Stimulated activated CD8-positive, alpha-beta memory T cell treated with anti-CD3 and anti-CD28 coated beads, Interleukin-2, amount 100 ng/mL, for 1 hour (primary cell): ENCODE measurements at places on chromosomes 4 and X.

DNA sequence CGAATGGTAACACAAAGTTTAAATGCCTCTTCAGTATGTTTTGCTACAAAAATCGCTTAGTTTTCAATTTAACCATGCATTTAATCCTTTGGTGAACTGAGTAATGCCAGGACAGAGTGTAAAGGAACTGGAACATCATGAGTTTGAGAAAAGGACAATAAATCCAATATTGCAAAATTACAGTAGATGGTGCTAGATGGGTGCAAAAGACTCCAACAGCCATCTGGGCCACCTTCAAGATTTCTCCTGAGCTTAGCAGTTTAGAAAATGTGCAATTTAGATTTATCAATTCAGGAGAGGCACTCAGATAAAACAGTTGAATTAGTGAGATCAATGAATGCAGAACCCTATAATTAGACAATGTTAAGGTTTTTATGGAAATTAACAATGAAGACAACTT lies 33.2 kb upstream of the MID1IP1 start:
- no peak for DNase-seq

DNA sequence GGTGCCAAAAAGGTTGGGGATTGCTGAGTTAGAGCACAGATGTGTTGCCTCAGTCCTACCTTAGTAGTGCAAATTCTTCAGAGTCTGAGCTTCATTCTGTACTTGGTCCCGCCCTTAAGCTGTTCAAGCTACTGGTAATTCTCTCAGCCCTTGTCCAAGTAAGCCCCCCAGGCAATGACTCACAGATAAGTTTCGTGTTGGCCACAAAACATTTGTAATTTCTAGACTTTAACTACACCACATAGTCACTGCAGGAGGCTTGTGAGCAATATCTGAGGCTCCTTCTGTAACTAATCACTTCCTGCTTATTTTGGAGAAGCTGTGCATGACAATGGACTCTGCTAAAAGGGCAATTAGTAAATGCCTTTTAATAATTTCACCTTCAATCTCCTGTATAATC lies 1420.5 kb downstream of the PCDH7 start:
- DNase-seq: no peak

- DNase-seq: no peak
Observed at GRCh38 chrX:10660171-10660570, 39.8 kb upstream of the MID1 start.

- DNase-seq: no peak
Observed at GRCh38 chrX:866441-866990, 235.9 kb downstream of the SHOX start.

DNA sequence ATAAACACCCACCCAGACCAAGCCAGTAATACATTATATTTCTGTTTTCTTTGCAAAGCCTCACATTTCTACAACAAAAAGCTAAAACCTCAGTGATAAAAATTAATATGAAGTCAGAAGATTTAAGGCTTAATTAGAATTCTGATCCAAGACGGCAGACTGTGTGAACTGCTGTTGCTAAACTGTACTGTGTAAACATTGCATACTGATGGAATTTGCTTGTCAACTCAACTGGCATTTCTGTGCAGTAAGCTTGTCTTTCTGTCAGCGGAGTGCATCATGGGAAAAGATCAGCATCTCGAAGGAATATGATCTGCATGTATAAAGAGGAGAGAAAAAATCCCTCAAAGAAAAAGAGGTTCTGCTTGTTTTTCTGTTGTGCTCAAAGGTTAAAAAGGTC lies 69.4 kb upstream of the SPANXB1 start:
- DNase-seq: no peak

- no peak for DNase-seq
Observed at GRCh38 chrX:24235084-24235710, 78.7 kb downstream of the SUPT20HL2 start.

GRCh38 chrX:7570432-7571029 lies 272.4 kb upstream of the VCX start:
- DNase-seq: no peak

DNA sequence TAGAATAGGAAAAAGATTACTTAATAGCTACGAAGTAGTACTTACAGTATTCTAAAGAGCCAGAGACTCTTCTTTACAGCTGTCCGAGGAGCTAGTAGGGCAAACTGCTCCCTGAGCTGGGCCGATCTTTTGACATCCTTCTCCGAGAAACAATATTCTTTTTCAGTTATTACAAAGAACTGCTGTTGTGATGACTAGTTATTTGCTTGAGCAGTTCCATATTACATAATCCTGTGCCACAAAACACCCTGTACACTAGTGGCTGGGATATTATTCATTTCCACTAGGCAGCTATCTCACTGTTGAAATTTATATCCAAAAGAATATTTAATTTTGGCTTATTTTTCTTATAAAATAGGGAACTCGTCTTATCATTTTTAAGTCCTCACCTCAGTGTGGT lies 278.3 kb downstream of the CHIC1 start:
- no peak for DNase-seq

- no peak for DNase-seq
Observed at GRCh38 chr4:2735869-2736268, 20.3 kb downstream of the TNIP2 start.

GRCh38 chrX:24985120-24985519 lies 30.6 kb downstream of the ARX start:
- no peak for DNase-seq

GRCh38 chr4:71186566-71187403 lies 152.0 kb upstream of the SLC4A4 start:
- DNase-seq: no peak

DNA sequence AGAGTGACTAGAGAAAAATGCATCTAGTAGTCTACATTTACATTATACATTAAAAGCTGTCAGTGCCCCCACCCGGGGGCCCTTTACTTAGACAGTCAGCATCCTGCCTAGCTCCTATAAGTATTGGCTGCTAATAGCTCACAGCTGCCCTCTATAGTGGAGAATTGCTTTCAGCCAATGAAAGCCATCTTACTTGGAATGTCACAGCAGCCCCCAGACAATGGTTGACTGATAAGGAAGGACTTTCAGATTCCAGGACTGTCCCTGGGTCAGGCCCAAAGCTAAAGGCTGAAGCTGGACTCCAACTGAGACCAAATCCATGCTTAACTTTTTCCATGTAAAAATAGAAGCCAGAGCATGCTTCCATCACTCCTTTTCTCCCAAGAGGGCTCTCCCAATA lies 196.9 kb downstream of the ANKRD50 start:
- no peak for DNase-seq
